ENCODE measurements at places on chromosomes 13 and 19.

DNA sequence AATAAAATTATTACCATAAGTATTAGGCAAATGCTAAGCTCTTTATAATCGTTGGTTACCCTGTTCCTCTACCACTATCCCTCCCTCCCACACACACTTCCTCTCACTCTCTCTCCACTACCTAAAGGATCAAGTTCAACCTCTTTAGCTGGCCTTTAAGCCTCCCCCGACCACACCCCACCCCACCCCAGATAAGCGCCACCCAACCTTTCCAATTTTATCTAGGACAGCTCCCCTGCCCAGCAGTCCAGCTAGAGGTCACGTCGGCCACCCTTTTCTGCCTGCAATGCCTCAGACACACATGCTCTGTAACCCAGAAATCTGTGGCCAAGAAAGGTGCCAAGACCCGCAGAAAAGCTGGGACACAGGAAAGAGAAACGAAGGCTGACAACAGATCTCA, 1.1 kb downstream of the LYPD4 start:
- no peak for DNase-seq

DNA sequence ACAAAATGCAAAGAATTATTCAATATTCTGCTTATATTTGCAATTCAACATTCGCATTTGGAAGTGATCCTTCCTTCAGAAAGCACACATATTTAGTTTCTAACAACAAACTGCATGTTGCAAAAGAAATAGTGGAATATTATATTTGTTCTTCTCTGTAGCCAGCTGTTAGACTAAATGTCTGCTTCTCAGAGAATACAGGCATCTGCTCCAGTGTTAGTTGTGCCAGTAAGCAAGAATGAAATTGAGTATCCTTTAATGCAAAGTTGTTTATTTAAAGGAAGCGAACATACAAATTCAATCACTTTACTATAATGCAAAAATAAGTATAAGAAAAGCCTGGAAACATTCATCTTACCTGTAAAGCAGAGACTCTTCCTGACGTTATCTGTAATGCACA, 663 bp downstream of the SLITRK6 start:
- no peak for DNase-seq

DNA sequence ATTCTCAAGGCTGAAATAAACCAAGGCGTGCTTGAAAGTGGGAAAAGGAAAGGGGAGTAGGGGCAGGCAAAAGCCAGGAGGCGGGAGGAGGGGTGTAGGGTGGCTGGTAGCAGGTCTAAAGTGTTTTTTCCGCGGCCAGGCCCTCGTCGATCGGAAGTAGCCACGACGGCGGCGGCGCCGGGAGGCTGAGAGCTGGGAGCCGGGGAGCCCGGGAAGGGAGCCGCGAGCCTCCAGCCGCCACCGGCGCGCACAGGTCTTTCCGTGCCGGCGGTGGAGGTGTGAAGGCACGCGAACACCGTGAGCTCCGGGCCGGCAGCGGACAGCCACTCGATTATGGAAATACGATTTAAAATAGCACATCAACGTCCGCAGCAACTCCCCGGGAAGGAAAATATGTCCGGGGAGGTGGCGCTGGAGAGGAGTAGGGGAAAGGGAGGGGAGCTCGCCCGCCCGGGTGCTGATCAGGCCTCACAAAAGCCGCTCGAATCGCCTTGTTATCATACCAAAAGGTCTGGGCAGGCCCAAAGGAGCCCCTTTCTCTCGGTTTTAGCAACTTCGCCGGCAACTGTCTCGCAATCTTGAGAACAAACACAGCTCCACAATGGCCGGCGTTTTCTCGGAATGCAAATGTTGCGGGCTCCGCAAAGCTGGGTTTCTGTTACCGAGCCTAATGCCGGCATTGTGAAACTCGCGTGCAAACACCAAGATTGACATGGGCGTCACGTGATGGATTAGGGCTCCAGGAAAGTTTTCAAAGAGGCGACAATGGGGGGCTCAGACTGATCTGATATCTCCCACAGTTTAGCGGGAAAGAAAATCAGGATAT, 2.9 kb upstream of the PCDH8 start:
- peak; percentile 85 for DNase-seq

GRCh38 chr19:38769635-38770211, 3.6 kb downstream of the LGALS7 start:
- DNase-seq, result peak; percentile 5

DNA sequence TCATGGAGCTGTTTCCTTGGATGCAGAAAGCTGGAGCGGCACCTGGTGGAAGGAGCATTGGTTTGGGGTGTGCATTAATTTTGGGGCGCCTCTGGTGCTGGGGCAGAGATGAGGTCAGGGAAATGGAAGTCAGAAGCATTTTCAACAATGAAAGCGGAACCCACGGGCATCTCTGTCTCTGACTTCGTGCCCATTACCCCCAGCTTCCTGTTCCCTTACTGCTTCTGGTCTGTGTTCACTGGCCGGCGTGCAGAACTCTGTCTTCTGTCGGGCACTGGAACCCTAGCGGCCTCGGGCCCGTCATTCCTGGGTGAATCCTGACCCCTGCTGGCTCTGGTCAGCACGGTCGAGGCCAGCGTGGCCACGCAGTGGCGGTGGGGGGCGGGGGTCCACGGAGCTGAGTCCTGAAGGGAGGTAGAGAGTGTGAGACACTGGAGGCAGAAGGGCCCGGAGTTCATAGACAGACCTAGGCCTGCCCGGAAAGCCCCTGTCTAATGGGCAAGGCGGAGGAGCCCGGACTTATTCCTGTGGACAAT, 7.9 kb upstream of the LINGO3 start:
- peak; percentile 39 for DNase-seq

GRCh38 chr19:13511947-13512346, 5.7 kb upstream of the CACNA1A start:
- no peak for DNase-seq

DNA sequence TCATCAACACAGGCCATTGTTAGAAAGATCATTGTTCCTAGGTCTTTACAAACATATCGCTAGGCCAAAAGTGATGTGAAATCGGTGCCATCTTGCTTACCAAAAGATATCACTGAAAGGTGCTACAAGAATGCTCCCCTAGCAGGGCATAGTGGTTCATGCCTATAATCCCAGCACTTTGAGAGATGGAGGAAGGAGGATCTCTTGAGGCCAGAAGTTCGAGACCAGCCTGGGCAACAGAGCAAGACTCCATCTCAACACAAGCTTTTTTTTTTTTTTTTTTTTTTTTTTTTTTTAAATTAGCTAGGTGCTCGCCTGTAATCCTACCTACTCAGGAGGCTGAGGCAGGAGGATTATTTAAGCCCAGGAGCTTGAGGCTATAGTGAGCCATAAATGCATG, 92.1 kb downstream of the DACH1 start:
- DNase-seq, result no peak

DNA sequence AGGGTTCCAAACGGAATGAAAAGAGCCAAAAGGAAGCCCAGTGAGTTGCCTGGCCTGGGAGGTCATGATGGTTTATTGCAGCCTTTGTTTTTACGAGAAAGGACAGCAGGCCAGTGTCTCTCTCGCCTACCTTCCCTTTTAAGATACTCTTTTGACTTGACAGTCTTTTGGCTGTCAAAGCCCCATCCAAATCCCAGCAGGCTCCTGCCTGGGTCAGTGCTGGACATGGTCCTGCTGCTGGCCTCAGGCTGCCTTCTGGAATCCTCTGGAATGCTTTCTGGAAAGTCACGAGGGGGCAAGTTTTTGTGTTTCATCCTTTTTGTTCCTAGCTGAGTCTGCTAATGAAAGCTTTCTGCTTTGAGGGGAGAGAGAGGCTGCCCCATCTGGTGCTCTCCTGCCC, 444.8 kb downstream of the OLFM4 start:
- DNase-seq, result no peak

GRCh38 chr13:104321756-104322155, 1255.5 kb upstream of the SLC10A2 start:
- DNase-seq, result no peak
